ENCODE measurements at places on chromosomes 5 and 9. TPM values are rescaled to one million over a fixed set of nuclear protein-coding genes. Genes with fewer than 3 reads are reported as not detected.

- H3K36me3 ChIP-seq = no peaks in the 10 kb centered on the region
- H3K27me3 ChIP-seq = no peaks in the 10 kb centered on the region
- no peak overlapping the region for H3K4me3 ChIP-seq
- H3K27ac ChIP-seq = no peak overlapping the region
- no peak for DNase-seq
- H3K4me1 ChIP-seq = no peaks in the 10 kb centered on the region
These were observed 59.6 kb downstream of the RAI14 start for GRCh38 chr5:34715711-34716110.

- DNase-seq = no peak
- H3K4me3 ChIP-seq = no peak overlapping the region
- no peaks in the 10 kb centered on the region for H3K36me3 ChIP-seq
- H3K27ac ChIP-seq = no peak overlapping the region
- H3K27me3 ChIP-seq = peaks cover 3% of the 10 kb centered on the region
These were observed 4.4 kb downstream of the GDNF start for GRCh38 chr5:37835380-37835973.

ZNF883 gene
- total RNA-seq = 2.8 TPM

- H3K27ac ChIP-seq = peak overlapping the region; percentile 76
- peaks cover 13% of the 10 kb centered on the region for H3K36me3 ChIP-seq
- H3K4me1 ChIP-seq = peaks cover 4% of the 10 kb centered on the region
- no peak overlapping the region for H3K4me3 ChIP-seq
- H3K27me3 ChIP-seq = no peaks in the 10 kb centered on the region
- DNase-seq = no peak
These were observed 15.9 kb upstream of the RPL26L1 start for GRCh38 chr5:172943283-172943841.

SMIM33 gene
- total RNA-seq = not detected

DNA sequence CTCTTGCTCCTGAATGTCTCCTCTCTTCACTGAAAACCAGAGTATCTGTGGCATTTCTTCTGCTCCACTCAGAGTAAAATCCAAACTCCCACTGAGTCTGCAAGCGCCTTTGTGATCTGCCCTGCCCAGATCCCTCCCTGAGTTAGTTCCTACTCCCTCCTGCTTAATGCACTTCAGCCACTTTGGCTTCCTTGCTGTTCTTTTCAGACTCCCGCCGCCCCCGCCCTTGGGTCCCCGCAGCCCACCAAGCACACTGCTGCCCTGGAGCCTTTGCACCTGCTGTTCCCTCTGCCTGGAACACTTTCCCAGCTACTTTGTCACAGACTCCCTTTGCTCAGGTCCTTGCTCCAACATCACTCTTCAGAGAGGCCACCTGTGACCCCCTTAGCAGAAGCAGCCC lies 127.2 kb upstream of the SLC25A48 start:
- DNase-seq = no peak
- no peak overlapping the region for H3K4me3 ChIP-seq
- H3K36me3 ChIP-seq = no peaks in the 10 kb centered on the region
- no peaks in the 10 kb centered on the region for H3K27me3 ChIP-seq
- no peak overlapping the region for H3K27ac ChIP-seq

MEF2C gene
- 94.0 TPM for total RNA-seq

ANKRD34B gene
- not detected for total RNA-seq

- H3K4me3 ChIP-seq = no peak overlapping the region
- no peaks in the 10 kb centered on the region for H3K36me3 ChIP-seq
These were observed 136.0 kb upstream of the OSMR start for GRCh38 chr5:38709678-38710306.

DNA sequence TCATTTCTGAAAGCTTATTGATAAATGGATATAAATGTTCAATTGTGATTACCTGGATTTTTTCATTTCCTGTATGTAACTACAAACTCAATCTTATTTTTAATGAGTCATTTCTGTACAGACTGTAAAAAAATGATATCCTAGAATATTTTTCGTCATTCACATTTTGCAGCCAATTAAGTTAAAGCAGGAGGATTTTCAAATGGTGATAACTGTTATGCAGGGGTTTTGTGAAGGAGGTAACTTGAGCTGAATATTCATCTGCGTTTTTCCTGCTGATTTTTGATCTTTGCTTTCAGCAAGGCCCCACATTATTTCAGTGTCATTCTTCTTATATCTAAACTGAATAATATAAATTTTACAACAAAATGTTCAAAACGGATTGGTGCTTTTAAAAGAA lies 74.1 kb downstream of the SLF1 start:
- H3K27me3 ChIP-seq = no peaks in the 10 kb centered on the region
- H3K27ac ChIP-seq = no peak overlapping the region
- DNase-seq = no peak
- H3K36me3 ChIP-seq = no peaks in the 10 kb centered on the region
- no peaks in the 10 kb centered on the region for H3K4me1 ChIP-seq

GRCh38 chr5:126055348-126055729 lies 367.9 kb upstream of the GRAMD2B start:
- no peak overlapping the region for H3K27ac ChIP-seq
- no peaks in the 10 kb centered on the region for H3K27me3 ChIP-seq
- no peaks in the 10 kb centered on the region for H3K36me3 ChIP-seq
- H3K4me1 ChIP-seq = no peaks in the 10 kb centered on the region

GRCh38 chr9:1421436-1421835 lies 371.3 kb downstream of the DMRT2 start:
- no peak overlapping the region for H3K4me3 ChIP-seq
- no peaks in the 10 kb centered on the region for H3K27me3 ChIP-seq
- no peaks in the 10 kb centered on the region for H3K4me1 ChIP-seq
- no peaks in the 10 kb centered on the region for H3K36me3 ChIP-seq
- DNase-seq = no peak
- no peak overlapping the region for H3K27ac ChIP-seq

GRCh38 chr5:154755361-154756008 lies at the start of gene LARP1:
TSS of gene LARP1 (plus strand) at chr5:154755377. CDS start at chr5:154755758, 381 bp downstream.
- H3K4me1 ChIP-seq = peaks cover 40% of the 10 kb centered on the region
- DNase-seq = no peak
- H3K27ac ChIP-seq = peak within 1 kb of the TSS; percentile 95
- H3K36me3 ChIP-seq = no peaks in the 10 kb centered on the region
- H3K27me3 ChIP-seq = no peaks in the 10 kb centered on the region
- H3K4me3 ChIP-seq = peak within 1 kb of the TSS; percentile 91

Data from thoracic aorta (tissue), 2 donors.